ENCODE measurements at places on chromosomes 12 and 14. TPM values are rescaled to one million over a fixed set of nuclear protein-coding genes. Genes with fewer than 3 reads are reported as not detected.

Gene NPFF
- polyA plus RNA-seq: not detected

Gene KCNC2
- polyA plus RNA-seq: not detected

Gene RPGRIP1
- 0.07 TPM for polyA plus RNA-seq

Gene GPR84
- polyA plus RNA-seq: 0.12 TPM

Gene VRTN
- not detected for polyA plus RNA-seq

Gene RESF1
- polyA plus RNA-seq: 14.9 TPM

Gene CLSTN3
- 21.6 TPM for polyA plus RNA-seq

Gene HEBP1
- 24.8 TPM for polyA plus RNA-seq

DNA sequence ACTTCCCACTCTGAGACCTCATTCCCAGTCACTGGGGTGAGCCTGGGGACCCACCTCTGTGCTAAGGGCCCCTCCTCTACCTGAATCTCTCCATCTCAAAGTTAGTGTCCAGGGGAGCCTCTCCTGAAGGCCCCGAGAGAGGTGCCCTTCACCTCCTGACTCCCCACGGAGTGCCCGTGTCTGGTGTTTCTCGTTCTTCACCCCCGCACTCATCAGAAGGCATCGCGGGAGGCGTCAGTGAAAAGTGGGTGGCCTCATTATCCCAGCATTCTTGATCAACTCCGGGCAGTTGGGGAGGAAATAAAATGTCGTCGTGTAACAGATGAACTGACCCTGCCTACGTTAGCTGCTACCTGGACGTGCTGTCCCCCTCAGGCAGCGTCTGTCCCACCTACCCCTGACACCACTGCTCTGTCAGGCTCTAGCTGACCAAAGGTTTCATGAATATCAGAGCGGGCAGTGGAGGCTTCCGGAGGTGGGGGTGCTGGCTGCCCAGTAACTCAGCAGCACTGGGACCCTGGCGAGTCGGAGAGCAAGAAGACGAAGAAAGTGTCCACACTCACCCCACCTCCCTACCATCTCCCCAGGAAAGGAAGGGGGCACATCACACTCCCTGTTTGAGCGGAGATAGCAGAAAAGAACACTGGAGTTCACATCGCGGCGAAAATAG is 102.9 kb downstream of the PIWIL1 start:
- no peaks in the 10 kb centered on the region for H3K27me3 ChIP-seq
- no peaks in the 10 kb centered on the region for H3K4me1 ChIP-seq

DNA sequence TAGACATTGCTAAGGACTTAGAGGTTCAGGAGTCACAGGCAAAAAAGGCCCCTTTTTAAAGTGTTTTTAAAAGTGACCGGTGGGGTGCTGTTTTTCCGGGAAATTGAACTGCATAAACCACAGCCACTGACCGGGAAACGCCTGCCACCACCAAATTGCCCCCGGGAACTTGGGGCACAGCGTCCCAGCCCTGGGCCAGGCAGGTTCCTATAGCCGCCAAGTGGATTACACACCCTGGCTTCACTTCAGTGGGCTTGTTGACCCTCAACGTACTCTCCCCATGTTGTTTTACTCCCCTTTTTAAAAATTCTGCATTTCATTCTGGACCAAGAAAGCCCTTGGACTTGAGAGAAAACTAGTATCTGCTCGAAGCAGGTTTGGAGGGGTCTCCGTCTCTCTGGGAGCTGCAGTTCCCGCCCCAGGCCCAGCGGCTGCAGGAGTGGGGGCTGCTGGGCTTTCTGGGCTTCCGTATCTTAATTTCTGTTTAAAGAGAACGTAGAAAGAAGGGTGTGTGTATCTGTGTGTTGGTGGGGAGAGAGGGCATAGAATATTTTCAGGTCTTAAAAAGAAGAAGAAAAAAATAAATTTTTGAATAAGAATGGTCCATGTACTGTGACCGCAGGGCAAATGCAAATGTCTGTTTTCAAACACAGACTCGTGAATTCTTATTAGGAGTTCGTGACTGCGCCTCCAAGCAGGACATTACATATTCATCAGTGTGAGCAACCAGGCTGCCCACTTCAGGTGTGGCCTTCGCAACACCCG is 82.9 kb downstream of the PAPOLA start:
- no peak overlapping the region for H3K27ac ChIP-seq
- H3K36me3 ChIP-seq: no peaks in the 10 kb centered on the region
- no peak overlapping the region for H3K4me3 ChIP-seq
- DNase-seq: no peak
- no peaks in the 10 kb centered on the region for H3K4me1 ChIP-seq

- no peak overlapping the region for H3K27ac ChIP-seq
- no peak overlapping the region for H3K4me3 ChIP-seq
- H3K4me1 ChIP-seq: peaks cover 4% of the 10 kb centered on the region
- DNase-seq: no peak
- H3K27me3 ChIP-seq: no peaks in the 10 kb centered on the region
- peaks cover 4% of the 10 kb centered on the region for H3K36me3 ChIP-seq
Measured at GRCh38 chr12:32402170-32402569, 2.8 kb downstream of the FGD4 start.

GRCh38 chr12:51841727-51842126 is 6.8 kb downstream of the FIGNL2 start:
- H3K4me3 ChIP-seq: no peak overlapping the region
- peaks cover 72% of the 10 kb centered on the region for H3K27me3 ChIP-seq
- no peaks in the 10 kb centered on the region for H3K4me1 ChIP-seq
- DNase-seq: no peak

DNA sequence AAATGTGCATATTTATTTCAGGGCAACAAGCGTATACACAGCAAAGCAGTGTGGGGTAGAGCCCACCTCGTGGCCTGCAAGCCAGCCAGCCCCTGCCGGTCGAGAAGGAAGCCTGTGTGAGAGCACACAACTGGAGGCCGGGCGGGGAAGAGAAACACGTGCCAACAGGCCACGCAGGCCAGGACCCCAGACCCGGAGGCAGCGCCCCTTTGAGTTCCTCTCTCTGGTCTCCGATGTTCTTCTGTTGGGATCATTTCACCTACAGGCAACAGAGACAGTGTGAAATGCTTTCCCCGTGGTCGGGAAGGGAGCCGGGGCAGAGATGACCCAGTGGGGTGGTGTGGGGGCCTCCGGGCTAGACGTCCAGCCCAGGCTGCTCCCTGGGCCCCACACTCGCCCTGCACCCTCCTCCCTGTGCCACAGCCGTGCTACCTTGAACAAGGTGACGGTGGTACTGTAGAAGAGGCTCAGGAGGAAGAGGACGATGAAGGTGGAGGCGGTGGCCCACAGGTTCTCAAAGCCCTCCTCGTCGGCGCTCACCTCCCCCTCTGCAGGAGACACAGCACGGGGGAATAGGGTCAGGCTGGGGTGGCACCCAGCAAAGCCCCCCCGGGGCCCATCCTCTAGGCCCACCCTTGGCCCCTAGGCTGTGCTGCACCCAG is 325.5 kb downstream of the TMEM121 start:
- no peaks in the 10 kb centered on the region for H3K4me1 ChIP-seq
- H3K27ac ChIP-seq: no peak overlapping the region
- H3K4me3 ChIP-seq: no peak overlapping the region
- DNase-seq: no peak

GRCh38 chr14:100545359-100545758 is 41.9 kb downstream of the BEGAIN start:
- peaks cover 15% of the 10 kb centered on the region for H3K27me3 ChIP-seq
- no peaks in the 10 kb centered on the region for H3K4me1 ChIP-seq
- H3K36me3 ChIP-seq: no peaks in the 10 kb centered on the region
- no peak overlapping the region for H3K27ac ChIP-seq
- H3K4me3 ChIP-seq: no peak overlapping the region

DNA sequence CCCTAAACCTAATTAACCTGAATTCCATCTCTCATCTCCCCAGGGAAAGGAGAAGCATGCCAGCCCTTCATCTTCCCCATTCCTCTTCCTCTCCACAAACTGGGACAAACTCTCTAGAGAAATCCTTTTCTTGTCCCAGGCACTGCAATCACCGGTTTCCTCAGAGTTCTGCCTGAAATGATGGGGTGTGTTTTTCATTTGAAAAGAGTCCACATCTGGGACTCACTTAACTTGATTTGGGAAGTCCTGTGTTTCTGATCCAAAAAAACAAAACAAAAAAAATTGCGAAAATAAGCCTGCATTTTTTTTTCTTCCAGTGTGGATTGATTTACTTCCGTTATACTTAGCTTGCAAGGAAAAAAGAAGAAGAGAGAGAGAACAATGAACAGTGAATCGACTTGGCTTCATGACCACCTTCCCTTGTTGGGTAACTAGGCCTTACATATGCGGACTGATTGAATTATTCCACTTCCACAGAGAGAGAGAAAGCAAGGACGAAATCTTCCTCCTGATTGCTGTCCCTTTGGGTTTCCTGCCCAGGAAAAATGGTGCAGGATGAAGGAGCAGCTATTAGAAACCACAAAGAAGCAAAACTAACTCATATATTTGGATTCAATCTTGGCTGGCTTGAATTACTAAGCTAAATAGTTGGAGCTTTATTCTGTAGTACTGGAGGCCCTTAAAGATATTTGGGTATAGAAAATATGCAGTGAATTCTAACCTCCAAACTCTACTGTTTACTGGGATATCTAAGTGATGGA is 506.2 kb upstream of the TBX3 start:
- no peaks in the 10 kb centered on the region for H3K4me1 ChIP-seq
- no peaks in the 10 kb centered on the region for H3K27me3 ChIP-seq
- no peak overlapping the region for H3K4me3 ChIP-seq
- no peak overlapping the region for H3K27ac ChIP-seq
- no peak for DNase-seq

GRCh38 chr12:40063414-40063813 is 42.5 kb downstream of the SLC2A13 start:
- no peaks in the 10 kb centered on the region for H3K27me3 ChIP-seq
- no peak overlapping the region for H3K4me3 ChIP-seq
- no peak overlapping the region for H3K27ac ChIP-seq
- no peaks in the 10 kb centered on the region for H3K36me3 ChIP-seq
- DNase-seq: no peak

GRCh38 chr14:99120526-99121318 is 151.3 kb downstream of the BCL11B start:
- DNase-seq: no peak
- H3K4me1 ChIP-seq: peaks cover 6% of the 10 kb centered on the region
- no peak overlapping the region for H3K4me3 ChIP-seq
- no peaks in the 10 kb centered on the region for H3K36me3 ChIP-seq
- H3K27me3 ChIP-seq: no peaks in the 10 kb centered on the region

DNA sequence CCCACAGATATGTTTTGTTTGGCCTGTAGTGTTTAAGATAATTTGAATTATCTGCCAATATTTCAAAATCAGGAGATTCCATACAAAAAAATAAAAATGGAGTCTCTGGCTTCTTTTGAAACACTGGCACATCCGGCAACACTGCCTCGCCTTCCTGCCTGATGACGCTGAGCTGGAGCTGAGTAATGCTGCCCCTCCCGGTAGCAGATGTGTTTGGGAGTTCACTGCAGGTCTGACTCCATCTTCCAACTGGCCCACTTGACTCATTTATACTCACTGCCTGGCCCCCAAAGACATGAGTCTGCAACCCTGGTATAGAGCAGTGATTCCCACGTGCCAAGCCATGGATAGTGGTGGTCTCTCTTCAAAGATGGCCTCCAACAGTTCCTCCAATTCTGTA is 7.4 kb downstream of the CIT start:
- peak overlapping the region; percentile 96 for H3K27ac ChIP-seq
- no peaks in the 10 kb centered on the region for H3K27me3 ChIP-seq

All from keratinocyte (primary cell).